Heart left ventricle (tissue), 16 donors: ENCODE measurements at places on chromosomes 2 and 18. TPM values are rescaled to one million over a fixed set of nuclear protein-coding genes. Genes with fewer than 3 reads are reported as not detected.

DNA sequence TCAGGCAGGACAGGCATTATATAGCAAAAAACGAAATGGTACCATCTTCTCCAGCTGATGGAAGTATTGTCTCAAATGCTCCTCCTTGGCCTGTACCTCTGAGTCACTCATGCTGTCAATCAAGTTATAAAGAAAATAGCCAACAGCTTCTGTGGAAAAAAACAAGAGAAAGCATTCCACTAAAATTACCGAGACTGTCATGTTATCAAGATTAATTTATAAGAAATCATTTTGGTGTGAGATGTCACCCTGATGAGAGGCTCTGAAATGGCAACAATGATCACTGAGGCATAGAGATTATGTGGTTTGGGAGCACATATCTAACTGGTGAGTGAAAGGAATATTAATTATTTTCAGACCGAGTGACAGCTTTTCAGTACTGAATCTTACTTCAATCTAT is 47.4 kb downstream of the LRPPRC start:
- no peak for DNase-seq

GRCh38 chr2:65587779-65588178 is 155.4 kb upstream of the SPRED2 start:
- no peak for DNase-seq

DNA sequence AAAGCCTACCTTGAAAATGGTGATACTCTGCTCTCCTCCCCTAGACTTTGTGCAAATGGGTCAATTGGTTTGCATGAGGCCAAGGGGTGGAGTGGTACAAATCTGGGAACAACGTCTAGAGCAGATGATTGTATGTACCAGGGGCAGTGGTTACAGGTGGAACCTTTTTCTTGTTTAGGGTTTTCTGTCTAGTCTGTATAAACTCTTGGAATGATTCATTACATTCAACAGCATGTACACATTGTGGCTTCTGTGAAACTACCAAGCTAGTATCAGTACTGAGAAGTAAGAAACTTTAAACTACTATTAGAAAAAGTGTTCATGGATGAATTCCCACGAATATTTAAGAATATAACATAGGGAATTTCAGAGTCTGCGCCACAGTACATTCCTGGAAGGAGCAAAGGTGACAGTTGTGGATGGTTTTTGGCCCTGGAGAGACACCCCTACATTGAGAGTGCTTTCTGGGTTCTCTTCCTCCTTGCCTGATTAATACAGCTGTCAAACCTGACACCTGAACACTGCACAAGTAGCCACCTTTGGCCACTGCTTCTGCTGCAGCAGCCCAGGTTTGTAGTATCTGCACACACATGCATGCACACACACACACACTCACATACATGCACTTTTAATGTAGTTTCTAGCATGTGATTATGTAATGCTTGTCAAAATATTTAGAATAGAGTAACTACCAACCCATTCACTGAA is 30.0 kb downstream of the CFAP221 start:
- no peak for DNase-seq

DSG2 gene
- polyA plus RNA-seq = 10.1 TPM

- no peak for DNase-seq
Measured at GRCh38 chr18:50619861-50620275, 60.0 kb downstream of the MAPK4 start.

DNA sequence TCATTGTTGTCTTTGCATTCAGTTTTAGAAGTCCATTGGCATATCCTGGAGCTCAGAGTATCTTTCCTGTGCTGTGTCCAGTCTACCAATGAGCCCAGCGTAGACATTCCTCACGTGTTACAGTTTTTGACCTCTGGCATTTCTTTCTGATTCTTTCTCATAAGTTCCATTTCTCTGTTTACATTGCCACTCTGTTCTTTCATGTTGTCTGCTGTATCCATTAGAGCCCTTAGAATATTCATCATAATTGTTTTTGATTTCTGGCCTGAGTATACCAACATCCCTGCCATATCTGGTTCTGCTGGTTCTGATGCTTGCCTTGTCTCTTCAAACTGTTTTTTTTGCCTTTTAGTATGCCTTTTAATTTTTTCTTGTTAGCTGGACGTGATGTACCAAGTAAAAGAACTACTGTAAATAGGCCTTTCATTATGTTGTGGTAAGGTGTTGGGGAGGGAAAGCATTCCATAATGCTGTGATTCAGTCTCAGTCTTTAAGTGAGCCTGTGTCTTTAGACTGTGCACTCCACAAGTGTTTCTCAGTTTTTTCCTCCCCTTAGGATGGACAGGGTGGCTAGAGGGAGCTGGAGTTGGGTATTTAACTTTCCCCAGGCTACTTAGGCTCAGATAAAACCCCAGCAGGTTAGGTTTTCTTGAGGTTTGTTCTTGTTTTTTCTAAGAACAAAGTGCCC is 35.6 kb downstream of the CEP192 start:
- DNase-seq = no peak

DNA sequence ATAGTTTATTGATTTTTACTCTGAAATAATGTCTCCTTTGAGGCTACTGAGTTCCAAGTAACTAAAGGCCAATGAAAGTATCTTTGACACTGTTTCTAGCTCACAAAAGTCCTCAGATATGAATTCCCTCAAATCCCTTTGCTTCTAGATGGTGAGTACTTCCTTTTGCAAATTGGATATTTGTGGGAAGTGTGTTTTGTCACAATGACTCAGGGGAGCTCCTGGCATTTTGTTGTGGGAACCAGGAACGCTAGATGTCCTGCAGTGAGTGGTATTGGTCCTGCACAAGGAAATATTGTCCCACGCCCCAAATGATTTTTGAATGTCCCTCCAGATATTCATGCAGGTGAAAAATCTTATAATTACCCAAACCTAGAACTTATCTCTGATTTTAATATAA is 24.3 kb downstream of the TACR1 start:
- no peak for DNase-seq

OTOF gene
- 0.04 TPM for polyA plus RNA-seq

DNA sequence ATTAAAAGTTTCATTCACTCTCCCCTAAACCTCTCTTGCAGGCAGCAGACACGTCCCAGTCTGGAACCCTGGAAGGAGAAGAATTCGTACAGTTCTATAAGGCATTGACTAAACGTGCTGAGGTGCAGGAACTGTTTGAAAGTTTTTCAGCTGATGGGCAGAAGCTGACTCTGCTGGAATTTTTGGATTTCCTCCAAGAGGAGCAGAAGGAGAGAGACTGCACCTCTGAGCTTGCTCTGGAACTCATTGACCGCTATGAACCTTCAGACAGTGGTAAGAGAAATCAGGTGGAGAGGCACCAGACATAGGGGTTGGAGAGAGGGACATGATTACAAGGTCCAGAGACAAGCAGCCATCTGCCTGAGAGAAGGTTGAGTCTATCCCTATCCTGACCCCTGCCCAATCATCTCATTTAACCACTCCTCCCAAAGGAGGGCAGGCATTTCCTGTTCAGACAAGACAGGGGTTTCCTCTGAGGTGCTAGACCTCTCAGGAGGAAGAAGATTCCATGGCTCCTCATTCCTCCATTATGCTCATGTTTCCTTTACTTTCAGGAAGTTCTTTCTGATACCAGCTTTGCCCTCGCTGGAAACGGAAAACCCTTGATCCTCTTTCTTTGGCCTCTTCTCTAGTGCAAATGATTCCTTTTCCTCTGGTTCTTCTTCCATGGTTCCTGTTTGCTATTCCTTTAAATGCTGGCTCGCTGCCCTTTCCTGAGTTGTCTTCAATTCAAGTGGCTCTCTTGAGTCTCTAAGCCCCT is 15.1 kb downstream of the PLCD4 start:
- DNase-seq = no peak

LCT gene
- polyA plus RNA-seq = not detected

NT5DC4 gene
- polyA plus RNA-seq = not detected

DNA sequence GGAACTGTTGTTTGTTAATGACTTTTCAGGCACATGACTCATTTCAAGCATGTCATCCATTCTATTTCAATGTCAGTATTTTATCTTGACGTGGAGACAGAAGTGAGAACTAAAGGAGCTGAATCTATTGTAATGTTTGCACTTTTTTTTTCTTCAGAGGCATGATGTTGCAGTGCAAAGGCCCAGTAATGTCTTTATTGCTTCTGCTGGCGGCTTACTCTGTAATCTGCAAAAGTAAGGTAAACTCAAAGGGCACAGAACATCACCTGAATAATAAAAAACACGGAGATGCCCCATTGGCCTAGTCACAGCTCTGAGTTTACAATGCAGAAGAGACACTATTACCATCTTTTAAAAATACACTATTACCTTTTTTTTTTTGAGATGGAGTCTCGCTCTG is 2.4 kb upstream of the CNNM3 start:
- no peak for DNase-seq

ADI1 gene
- polyA plus RNA-seq = 139 TPM

- DNase-seq = no peak
Measured at GRCh38 chr18:79874553-79875530, 76.6 kb downstream of the SLC66A2 start.

GRCh38 chr2:219553463-219553963 is 9.7 kb downstream of the TMEM198 start:
- DNase-seq = peak; percentile 28

DNA sequence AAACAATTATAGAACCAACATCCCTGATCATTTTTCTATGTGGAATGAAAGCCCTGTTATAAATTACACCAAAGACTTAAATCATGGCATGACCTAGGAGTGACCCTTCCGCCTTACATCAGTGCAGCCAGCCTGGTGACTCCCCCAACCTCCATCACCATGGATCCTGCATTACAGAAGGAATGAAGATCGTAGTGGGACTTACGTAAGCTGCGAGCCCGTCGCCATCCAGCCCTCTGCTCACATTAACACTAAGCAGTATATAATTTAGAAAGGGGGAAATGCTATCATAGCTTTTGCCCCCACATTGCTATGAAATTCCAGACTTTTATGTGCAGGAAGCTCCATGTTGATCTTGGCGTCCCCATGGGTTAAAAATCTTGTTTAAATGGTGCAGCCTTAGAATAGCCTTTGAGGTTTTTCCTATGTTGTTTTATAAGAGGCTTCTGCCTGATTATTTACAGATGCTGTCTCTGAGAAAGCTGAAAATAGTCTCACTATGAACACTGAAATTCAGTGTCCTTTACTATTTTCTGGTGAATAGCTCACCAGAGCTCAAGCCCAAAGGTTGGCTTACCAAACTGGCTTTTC is 76.3 kb downstream of the COLEC12 start:
- DNase-seq = no peak

GRCh38 chr2:47651296-47651695 is 131.6 kb upstream of the MSH6 start:
- DNase-seq = no peak

TBC1D8 gene
- polyA plus RNA-seq = 30.1 TPM

CAVIN2 gene
- 38.9 TPM for polyA plus RNA-seq

XIRP2 gene
- polyA plus RNA-seq = 251 TPM

- DNase-seq = no peak
Measured at GRCh38 chr2:11773747-11774525, 27.5 kb downstream of the LPIN1 start.

GRCh38 chr18:79521416-79522205 is 125.9 kb downstream of the NFATC1 start:
- peak; percentile 29 for DNase-seq

FAM237A gene
- not detected for polyA plus RNA-seq

DNA sequence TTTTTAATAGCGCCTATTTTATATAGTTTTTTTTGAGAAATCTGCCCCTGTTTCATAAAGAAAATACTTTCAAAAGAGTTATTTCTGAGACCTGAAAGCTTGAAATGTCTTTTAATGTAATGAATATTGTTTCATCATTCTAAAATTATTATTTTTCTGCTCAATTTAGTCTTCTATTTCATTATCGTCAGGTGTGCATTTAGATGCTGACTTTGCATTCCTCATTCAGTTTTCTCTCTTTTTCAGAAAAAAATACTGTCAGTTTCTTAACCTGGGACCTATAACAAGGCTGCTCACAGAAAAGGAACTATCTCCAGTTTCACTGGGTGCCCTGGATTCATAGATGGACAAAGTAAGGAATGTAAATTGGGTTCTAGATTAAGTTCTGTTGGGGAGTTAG is 1631.7 kb downstream of the SUCLG1 start:
- no peak for DNase-seq

NOSTRIN gene
- polyA plus RNA-seq = 18.4 TPM

GRCh38 chr2:207828361-207829057 is 58.8 kb upstream of the FZD5 start:
- no peak for DNase-seq

DNA sequence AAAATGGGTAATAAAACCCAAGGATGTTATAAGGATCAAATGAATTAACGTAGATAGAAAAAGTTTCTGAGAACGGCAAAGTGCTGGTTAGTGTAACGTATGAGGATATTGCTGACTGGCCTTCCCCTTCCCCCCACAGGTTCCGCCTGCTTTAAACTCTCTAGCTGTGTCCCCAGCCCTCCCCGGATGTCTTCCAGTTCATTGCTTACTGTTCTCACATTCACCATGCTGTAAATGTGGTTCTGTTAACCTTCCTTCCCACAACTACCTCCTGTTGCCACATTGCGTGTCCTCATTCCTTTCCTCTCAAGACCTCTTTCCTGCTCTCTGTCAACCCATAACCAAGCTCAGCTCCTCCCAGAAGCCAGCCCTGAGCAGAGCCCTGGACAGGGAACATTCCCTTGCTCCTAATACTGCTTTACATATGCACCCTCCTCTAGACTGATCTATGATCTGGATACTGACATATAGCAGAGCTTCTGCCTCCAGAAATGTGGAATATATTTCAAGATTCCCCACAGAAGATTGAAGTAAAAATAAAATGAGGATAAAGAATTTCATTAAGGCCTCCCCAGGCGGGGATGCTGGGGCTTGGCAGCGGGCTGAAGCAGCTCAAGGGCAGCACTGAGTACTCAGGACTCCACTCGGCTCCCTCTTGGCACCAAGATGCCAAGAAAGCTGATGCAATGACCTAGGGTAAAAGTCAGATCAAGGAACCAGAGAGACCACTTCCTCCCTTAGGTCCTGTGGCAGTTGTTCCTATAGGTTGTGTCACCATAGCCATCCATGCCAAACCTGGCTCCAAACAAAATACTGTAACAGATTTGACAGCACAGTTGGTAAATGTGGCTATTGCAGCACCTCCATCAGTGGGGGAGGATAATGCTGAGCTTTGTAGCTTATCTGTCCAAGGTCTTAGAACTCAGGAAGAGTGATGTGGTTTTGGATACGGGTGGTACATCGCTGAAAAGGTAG is 136.4 kb upstream of the PIK3C3 start:
- DNase-seq = no peak

GPR35 gene
- 1.1 TPM for polyA plus RNA-seq

- no peak for DNase-seq
Measured at GRCh38 chr2:223735659-223736244, 101.6 kb downstream of the AP1S3 start.

TDRD15 gene
- polyA plus RNA-seq = not detected

DNA sequence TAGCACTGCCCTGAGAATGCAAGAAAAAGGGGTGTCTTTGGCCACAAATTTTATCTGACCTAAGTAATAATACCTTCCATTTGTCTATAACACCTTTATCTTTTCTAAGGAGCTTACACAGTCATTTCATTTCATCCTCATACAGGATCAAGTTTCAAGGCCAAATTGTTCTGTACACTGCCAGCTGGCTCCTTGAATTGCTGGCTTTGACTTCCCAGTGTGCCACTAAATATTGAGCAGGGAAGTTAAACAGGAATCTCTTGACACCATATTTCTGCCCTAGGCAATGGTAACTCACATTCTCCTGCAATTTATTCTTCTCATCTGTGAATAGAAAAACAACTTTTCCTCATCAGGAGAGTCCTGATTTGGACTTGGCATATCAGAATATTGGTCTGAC is 195.1 kb upstream of the LRP1B start:
- DNase-seq = no peak

COL6A3 gene
- 115 TPM for polyA plus RNA-seq

RELCH gene
- polyA plus RNA-seq = 9.0 TPM
